ENCODE measurements at places on chromosomes 6 and 20.

GRCh38 chr6:52418606-52419005 is 1.5 kb upstream of the EFHC1 start:
- DNase-seq, result no peak

- no peak for DNase-seq
Observed at GRCh38 chr6:16441262-16441661, 202.9 kb downstream of the GMPR start.

GRCh38 chr6:154852687-154853086 is 119.5 kb downstream of the SCAF8 start:
- no peak for DNase-seq

DNA sequence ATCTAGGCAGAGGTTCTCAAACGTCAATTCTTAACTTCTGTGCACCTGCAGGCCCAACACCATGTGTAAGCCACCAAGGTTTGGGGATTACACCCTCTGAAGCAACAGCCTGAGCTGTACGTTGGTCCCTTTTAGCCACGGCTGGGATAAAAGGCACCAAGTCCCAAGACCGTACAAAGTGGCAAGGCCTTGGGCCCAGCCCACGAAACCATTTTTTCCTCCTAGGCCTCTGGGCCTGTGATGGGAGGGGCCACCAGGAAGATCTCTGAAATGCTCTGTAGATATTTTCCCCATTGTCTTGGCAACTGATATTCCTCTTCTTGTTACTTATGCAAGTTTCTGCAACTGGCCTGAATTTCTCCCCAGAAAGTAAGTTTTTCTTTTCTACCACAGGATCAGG is 4.5 kb upstream of the FAM184A start:
- DNase-seq, result no peak

DNA sequence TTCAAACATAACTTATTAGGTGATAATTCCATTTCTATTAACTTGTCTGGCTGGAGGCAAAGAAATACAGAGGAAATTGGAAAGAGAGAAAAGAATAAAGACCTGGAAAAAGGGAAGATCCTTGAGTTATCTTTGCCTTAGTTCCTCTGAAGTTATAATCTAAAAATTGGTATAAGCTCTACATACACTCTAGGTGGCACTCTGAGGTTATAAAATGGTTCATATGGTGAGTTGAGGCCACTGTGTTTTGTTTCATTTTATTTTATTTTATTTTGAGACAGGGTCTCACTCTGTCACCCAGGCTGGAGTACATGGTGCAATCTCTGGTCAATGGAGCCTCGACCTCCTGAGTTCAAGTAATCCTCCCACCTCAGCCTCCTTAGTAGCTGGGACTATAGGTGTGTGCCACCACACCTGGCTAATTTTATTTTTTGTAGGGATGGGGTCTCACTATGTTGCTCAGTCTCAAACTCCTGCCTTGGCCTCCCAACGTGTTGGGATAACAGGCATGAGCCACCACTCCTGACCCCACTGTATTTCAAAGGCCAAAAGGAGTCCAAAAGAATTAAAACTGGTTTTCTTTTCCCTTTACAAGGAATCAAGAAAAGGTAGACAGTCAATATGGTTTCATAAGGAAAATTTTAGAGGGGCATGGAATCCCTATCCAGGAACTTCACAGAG is 19.4 kb downstream of the GPX6 start:
- DNase-seq, result no peak

GRCh38 chr6:113562248-113562647 is 294.9 kb upstream of the MARCKS start:
- no peak for DNase-seq

DNA sequence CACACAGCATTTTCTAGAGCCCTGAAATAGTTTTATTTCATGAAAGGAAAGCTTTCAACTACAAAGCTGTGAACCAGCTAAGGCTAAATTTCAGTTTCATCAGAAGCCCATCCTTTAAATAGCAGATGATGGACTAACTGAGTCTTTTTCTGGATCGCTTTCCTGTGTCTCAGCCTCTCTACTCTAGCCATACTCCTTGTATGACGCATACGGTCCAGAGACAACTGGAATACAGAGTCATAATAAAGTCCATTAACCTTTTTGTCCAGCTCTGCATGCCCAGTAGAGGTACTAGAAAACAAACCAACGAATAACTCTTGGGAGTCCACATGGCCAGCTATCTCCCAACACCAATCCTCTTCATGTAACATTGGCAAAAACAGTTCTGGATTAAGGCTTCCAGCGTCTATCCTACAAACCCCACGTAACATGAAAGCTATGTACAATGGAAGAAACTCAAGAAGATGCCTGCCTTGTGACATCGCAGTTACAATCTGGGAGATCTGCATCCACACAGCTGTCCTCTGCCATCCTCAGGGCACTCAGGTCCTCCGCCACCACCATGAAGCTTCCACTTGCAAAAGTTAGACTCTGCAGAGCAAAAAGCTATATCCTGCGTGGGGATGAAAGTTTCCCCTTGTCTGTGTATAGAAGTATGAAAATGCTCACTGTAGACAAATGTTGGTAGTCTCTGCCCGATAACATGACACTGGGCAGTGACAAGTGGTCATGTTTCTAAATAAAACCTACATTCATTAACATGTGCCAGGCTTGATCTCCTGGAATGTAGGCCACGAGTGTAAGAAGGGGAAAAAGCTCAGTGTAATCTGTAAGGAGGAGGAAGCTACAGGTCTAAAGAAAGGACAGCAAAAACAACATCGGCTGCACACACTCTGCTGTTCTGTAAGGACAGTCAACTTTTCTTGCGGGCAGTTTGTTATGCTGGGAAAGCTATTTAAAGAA is 360.4 kb downstream of the ESR1 start:
- DNase-seq, result no peak

- DNase-seq, result no peak
Observed at GRCh38 chr20:16014436-16014835, 558.8 kb downstream of the KIF16B start.

DNA sequence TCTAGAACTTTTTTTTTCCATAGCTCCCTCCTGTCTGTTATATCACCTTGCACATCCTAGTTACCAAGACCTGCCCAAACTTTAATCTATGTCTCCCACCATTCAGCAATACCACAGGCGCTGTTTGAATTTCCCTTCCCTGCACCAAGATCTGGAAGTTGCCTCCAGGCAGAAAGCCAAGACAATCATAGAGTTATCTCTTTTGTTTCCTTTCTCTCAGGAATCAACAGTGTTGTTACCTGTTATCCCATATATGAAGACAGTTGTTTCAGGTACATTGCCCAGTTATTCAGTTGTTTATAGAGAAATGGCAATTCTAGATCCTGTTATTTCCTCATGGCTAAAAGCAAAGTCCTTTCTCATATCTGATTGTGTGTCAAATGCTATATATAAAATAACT is 63.2 kb downstream of the PDSS2 start:
- DNase-seq, result no peak

- no peak for DNase-seq
Observed at GRCh38 chr6:48048451-48049146, 62.4 kb downstream of the PTCHD4 start.

- no peak for DNase-seq
Observed at GRCh38 chr6:159951772-159952171, 17.1 kb upstream of the IGF2R start.

- no peak for DNase-seq
Observed at GRCh38 chr6:148971031-148971927, 224.4 kb downstream of the UST start.

DNA sequence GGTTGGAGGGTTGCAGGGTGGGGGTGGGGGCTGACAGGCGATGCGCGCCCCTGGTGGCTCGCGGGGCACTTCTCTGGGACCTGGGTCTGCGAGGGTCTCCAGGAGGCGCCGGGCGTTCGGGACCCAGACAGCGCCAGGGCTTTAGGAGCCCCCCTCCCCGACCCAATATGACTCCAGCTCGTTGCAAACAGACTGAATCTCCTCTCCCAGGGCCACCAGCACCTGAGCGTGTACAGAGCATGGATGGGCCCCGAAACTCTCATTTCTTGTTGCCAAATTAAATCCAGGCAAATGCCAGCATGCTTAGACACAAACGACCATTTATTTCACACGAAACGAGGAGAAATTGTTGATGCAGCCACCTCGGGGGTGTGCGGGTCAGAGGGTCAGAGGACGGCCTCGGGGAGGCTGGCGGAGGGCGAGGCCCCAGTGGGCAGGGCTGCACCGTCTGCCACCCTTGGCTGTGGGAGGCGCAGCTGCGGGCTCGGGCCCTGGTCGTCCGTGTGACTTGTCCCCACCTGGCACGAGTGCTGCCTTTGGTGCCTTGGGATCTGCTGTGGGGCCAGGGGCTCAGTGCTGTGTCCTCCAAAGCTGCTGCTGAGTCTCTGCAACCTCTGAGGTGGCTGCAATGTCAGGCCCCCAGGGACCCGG is 20.9 kb upstream of the GATA5 start:
- no peak for DNase-seq

- no peak for DNase-seq
Observed at GRCh38 chr6:100468016-100468622, 3.4 kb upstream of the SIM1 start.

- DNase-seq, result peak; percentile 62
Observed at GRCh38 chr20:58810116-58810878, 40.4 kb downstream of the GNAS-AS1 start.

GRCh38 chr6:423799-424345 is 32.3 kb downstream of the IRF4 start:
- DNase-seq, result no peak

DNA sequence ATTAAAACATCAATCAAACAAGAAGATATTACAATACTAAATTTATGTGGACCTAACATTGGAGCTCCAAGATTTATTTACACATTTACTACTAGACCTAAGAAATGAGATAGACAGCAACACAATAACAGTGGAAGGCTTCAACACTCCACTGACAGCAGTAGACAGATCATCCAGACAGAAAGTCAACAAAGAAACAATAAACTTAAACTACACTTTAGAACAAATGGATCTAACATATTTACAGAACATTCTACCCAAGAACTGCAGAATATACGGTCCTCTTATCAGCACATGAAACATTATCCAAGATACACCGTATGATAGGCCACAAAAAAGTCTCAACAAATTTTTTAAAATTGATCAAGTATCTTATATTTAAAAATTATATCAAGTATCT is 27.0 kb downstream of the SLC17A1 start:
- no peak for DNase-seq

- DNase-seq, result no peak
Observed at GRCh38 chr20:9053108-9053507, 15.8 kb upstream of the PLCB4 start.

DNA sequence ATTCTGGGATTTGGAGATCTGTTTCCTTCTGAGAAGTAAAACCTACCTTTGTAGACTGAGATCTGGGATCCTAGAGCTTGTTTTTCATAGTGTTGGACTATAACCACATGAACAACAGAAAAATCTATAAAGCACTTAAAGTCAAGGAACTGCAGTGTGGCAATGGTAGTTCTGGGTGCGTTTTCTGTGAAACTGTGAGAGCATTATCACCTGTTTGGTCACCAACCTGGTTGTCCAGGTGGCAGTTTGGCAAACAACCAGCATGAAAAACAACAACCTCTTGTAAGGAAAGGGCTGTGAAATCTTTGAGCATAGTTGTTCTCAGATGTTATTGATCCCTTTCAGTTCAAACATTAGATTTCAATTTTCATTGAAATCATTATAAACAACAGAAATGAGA is 215.8 kb upstream of the CITED2 start:
- no peak for DNase-seq

DNA sequence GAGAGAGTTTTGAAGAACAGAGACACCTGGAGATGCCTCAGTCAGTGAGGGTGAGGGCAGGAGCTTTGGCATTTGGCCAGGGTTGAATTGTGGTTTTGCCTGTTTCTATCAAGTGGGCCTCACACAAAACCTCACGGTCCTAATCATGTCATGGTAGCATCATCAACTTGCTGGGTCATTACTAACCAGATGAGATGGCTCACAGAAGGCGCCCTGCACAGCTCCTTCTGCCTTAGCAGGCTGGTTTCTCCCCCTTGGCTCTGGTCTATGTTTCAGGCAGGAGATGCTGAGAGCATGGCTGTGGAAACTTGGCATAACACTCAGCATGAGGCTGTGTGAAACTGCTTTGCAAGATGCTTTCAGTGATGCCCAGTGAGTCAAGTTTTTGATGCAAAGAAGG is 99.3 kb downstream of the LRRC1 start:
- DNase-seq, result peak; percentile 39

DNA sequence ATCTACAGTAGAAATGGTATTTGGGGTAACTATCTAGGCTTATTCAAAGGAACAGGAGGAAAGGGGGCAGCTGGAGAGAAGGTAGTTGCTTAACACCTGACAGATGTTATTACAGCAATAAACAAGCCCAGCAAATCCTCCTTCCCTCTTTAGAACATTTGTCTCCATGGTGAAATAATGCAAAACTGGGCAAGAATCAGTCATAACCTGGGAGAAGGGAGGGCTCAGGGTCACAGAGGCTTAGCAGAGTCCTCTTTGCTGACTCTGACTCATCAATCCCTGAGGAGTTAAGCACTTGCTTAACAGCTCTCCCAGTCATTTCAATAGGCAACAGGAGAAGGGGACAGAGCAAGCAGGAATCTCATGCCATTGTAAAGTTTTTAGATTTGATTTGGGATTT is 230.3 kb downstream of the IBTK start:
- no peak for DNase-seq

GRCh38 chr6:119241111-119241465 is 108.5 kb downstream of the MAN1A1 start:
- no peak for DNase-seq

DNA sequence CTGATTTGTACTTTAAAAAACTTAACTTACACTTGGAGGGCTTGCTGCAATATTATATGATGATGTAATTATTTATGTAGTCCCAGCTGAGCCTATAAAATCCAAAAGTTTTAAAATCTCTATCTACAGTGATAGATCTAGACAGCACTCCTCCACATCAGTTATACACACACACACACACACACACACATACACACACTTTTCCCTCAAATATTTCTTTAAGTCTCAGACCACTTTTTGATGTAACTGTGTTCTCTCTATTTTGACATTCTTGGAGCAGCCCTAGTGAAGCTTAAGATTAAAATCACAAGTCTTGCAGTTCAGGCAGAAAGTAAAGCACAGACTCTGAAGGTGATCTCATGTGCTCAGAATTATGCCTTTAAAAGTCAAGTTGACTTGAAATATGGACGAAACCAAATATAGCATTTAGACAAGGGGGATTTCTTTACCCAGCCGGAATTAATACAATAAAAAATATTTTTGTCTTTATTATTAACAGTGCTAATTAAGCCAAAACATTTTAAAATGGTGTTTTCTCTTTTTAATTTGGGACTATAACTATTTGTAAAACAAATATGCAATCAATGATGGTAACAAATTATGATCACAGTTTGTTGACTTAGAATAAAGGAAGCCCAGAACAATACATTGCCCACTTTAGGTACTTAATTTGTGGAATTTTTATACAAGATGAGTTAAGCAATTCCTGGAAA is 63.5 kb upstream of the TMEM30A start:
- DNase-seq, result no peak

DNA sequence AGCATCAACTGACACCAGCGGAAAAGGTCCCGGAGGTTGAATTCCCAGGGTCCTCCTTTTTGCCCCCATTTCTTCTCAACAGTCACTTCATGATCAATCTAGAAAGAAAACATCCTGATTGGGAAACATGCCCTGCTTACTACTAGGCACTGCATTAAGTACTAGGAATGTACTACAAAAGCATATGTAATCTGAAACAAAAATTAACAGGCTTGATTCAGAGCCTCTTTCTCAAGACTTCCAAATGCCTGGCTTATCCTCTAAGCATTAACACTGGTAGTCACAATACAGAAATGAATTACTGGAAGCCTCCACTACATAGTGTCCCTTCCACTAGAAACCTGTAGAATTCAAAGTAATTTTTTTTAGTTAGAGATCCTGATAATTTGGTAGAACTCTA is 84.5 kb upstream of the LYRM2 start:
- DNase-seq, result no peak
